ENCODE measurements at places on chromosomes 5 and 9.

DNA sequence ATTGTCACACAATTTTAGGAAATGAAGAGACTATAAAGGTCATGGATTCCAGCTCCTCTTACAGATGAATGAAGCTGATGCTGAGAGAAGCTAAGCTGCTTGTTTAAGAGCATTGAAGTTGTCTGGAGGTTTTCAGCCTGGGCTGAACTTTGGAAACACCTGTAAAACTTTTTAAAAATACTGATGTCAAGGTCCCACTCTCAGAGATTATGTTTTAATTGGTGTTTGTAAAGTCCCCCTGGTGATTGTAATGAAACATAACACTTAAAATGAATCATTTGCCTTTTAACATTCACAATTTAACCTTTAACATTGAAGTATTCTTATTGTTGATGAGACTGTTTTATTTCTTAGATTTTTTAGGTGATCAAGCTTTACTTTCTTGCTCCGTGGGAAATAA lies 16.4 kb downstream of the RAD23B start:
- DNase-seq: no peak

GRCh38 chr9:21795483-21795882 lies 7.0 kb upstream of the MTAP start:
- DNase-seq: no peak

- no peak for DNase-seq
Observed at GRCh38 chr5:32538031-32538547, 47.3 kb upstream of the SUB1 start.

DNA sequence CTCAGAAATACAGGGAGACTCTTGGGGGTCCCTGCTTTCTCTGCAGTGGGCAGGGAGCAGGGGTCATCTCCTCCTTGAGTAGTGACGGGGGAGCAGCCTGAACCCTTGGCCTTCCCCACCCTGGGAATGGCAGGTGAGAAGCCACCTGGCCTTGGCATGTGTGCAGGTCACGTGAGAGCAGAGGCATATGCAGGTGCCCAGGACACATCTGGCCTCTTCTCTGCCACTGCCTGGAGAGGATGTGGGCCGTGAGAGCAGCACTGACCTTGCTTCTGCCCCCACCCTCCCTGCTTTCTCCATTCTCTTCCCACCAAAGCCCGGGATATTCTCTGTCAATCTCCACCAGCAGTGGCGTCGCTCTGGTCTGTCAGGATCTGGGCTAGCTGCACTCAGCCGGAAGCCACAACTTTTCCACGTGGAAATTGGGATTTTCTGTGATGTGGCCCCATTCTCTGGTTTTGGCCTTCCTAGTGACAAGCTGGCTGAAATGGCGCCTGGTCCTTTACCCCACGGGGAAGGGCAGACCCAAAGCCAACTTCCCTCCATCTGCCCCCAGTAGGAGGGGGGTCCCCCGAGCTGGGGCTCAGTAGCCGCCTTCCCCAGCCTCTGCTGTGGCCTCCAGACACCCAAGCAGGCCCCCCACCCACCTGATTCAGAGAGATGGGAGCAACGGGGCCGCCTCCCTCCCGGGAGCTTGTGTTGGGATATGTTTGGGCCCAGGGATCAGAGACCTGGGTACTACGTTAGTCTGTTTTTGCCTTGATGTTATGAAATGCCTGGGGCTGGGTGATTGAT lies 70.4 kb upstream of the FCN1 start:
- DNase-seq: no peak

GRCh38 chr9:136194540-136194939 lies 10.4 kb downstream of the LHX3 start:
- DNase-seq: no peak

DNA sequence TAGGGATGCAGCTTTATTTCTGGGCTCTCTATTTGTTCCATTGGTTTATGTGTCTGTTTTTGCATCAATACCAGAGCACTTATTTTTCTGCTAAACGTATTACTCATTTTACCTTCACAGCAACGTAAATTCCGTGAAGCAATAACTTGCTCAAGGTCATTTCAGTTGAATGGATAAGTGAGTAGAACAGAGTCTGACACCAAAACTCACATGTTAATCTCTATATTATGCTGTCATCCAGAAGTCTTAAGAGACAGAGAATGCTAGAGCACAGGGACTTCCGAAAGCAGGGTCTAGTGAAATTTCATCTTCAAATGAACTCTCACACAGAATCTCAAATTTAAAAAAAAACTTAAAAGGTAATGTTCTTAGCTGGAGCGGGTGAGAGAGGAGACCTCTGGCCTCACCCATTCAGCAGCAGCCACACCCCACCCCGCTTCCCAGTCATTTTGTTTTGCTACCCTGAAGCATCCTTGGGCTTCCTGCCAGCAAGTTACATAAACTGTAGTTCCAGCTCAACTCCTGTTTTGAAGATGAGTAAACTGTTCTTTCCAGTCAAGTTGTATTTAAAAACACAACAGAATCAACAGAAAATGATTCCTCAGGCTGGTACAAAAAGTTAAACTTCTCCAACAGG lies 69.3 kb downstream of the TRIM36 start:
- peak; percentile 49 for DNase-seq

GRCh38 chr9:127102176-127102575 lies 20.3 kb downstream of the ANGPTL2 start:
- no peak for DNase-seq

- DNase-seq: no peak
Observed at GRCh38 chr5:179609834-179610108, 13.7 kb downstream of the HNRNPH1 start.

DNA sequence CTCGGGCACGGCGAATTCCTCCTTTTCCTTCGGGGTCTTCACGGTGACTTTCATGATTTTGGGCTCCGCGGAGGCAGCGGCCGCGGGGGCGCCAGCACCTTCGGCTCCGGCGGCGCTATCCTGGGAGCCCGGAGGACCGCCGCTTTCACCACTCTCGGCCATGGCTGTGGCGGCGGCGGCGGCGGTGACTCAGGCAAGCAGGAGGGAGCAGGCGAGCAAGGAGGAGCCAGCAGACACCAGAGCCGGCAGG lies 315 bp downstream of the UBQLN1 start:
- DNase-seq: no peak

DNA sequence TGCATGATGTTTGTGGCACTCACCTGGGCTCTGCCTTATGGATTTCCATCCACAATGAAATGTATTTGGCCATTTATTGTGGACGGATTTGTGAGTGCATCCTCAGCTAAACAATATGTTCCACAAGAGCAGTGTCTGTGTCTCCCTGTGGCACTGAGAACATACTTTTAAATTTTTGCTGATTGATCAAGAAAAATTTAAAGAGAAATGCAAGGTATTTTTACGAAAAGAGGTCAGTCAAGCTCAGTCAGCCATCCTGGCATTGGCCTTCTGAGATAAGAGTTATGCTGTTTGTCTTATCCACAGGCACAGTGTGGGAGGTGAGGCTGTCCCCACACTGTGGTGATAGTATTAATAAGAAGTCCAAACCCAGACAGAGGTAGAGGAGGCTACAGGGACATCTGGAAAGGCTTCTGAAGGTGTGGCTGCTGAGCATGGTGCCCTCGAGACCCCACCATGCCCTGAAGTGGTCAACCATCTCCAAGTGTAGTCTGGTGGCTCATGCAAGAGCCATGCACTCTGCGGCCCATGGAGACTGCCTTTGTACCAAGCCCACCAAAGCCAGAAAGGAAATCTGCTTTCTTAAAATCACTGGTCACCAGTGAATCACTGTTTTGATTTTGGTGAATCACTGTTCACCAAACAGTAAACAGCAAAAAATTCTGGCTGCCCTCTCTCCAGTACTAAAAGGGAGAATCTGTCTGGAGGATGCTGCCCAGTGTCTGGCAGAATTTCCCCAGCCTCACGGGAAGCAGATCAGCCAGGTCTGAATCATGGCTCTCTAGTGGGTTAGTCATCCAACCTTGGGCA lies 28.8 kb downstream of the SPOCK1 start:
- no peak for DNase-seq

- no peak for DNase-seq
Observed at GRCh38 chr9:36872641-36873040, 161.4 kb downstream of the PAX5 start.

GRCh38 chr5:147442224-147442623 lies 67.6 kb downstream of the DPYSL3 start:
- no peak for DNase-seq

DNA sequence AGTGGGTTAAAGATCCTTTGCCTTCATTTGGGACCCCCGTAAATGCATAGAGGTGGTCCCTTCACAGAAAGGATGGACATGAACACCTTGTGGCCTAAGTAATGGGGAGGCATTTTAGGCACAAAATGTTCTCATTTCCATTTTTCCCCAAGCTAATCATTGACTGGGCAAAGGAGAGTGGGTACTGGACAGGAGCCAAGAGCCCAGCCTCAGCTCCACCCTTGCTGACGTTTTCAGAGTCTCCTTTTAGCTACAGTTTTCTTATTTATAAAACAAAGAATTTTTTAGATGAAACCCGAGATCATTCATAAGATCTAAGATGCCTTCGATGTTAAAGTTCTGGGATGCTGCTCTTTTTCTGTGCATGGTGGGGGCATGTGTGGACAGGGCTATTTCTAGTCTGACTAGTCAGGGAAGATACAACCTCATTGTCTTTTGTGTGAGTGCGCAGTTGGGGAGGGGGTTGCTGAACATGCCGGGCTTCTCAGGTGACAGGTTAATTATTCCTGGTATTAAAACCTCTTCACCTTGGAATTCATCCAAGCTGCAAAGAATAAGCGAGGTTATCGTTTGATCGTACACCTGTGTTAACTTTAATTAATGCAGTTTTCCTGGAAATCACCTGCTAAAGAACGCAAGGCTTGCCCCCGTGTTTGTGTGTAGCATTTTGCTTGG lies 48.4 kb downstream of the ADAMTS16 start:
- no peak for DNase-seq

GRCh38 chr5:130090569-130091270 lies 186.5 kb downstream of the CHSY3 start:
- DNase-seq: no peak

DNA sequence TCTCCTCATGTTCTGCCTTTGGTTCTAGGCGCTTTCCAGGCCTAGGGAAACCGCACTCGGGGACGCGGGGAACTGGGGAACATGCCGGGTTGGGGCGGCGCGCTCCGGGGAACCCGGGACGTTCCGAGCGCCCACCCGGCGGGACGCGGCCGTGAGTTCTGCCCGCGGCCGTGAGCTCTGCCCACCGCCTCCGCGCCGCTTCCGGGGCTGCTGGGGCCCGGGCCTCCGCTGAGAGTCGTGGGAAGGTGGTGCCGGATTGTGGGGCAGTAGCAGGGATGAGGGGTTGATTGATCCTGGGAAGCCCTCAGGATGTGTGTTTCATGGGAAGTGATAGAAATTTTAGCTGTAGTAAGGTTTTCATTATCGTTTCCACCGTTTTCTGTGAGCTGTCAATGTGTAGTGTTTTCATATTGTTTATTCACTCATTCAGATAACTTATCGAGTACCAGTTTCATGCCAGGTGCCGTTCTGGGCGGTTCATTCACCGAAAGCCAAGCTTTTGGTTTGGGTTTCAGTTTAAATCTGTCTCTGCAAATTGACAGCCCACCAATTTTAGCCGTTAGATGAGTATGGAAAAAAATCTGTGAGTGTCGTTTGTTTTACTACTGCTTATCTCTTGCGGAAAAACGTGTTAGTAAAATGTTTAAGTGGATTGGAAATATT lies 657 bp downstream of the MTRR start:
- no peak for DNase-seq

DNA sequence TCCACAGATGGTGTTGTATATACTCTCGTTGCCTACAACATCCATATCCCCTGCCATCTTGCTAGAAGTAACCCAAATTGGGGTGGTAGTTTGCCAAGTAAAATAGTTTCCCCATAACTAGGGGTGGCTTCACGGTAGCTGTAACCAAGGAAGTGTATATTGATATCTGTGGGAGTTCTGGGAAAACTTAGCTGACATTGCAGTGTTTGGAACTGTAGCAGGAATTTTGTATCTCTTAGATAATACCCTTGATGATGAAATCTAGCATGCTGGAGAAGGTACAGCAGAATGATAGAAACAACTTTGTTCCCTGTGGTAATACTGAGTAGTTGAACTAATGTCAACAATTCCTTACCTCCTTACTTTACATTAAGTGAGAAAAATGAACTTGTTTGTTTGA lies 29.8 kb downstream of the FBXL7 start:
- DNase-seq: no peak

GRCh38 chr9:116467740-116468351 lies 219.3 kb upstream of the TRIM32 start:
- DNase-seq: no peak

DNA sequence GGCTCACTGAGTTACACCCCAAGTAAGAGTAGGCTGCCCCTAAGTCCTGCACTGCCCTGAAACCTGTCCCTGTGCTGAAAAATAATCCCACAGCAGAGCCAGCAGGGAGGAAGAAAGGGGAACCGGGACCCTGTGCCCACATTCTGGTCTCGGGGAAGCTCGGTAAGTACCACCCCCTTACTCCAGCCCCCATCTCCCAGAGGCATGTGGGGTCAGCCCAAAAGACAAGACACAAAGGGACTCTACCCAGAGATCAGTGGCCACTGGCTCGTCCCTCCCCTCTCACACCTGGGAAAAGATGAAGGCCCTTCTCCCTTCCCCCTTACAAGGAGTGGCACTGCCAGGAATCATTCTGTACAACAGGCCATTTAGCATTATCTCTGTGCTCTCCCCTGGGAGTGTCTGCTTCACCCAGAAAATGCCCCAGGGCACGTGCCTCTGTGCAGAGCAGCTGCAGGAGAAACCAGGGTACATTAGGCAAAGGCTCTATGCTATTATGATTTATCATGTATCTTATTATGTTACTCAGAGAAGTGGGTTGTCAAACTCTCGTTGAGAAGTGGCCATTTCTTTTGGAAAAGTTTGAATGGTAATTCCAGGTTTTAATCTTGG lies 71.3 kb downstream of the NDFIP1 start:
- no peak for DNase-seq

GRCh38 chr5:102678267-102679058 lies 76.6 kb upstream of the PAM start:
- no peak for DNase-seq

DNA sequence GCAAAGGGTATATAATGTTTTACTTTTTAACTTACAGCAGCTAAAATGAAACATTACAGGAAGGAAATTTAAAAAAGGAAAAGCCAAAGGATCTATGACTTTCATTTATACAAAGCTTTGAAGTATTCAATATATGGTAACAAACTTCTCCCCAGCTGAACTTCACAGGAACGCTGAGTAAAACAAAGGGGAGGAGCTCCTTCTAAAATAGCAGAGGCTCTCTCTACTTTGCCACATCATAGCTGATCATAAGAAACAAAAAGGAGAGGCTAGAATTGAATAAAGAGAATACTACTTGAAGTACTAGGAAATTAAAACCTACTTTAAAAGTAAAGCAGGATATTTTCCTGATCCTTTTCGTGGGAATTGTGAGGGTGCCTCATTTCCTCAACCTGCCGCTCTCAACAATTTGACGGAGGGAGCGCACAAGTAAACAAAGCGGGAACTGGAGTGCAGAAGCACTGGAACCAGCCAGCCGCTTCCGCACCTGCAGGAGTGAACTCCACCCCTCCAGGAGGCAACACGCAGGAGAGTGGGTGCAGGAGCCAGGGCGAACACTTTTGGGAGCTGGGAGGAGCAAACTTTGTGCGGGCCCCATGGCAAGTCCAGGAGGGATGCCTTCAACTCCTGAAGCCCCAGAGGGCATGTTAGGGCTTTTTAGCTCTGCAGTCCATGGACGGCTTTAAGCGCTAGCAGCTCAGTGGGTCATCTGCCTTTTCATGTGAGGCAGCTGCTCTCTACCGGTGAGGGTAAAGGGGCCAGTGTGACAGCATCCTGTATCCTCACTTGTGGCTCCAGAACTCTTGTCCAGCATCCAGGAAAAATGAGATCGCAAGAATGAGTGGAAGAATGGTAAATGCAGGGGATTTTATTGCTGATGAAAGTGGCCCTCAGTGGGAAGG lies 757.4 kb downstream of the PTPRD start:
- DNase-seq: no peak

Data from COR-L47 (cell line).